Epithelial cell of proximal tubule (primary cell): ENCODE measurements at places on chromosomes 1 and 21.
A peak's percentile ranks its signal among the peaks of the same experiment; 100 is the strongest.

- no peak for DNase-seq
Measured at GRCh38 chr1:109443476-109443875, 17.2 kb upstream of the PSMA5 start.

GRCh38 chr1:230573658-230574057 is 68.6 kb upstream of the COG2 start:
- DNase-seq = no peak

GRCh38 chr1:117061986-117062415 is 1.9 kb downstream of the TTF2 start:
- peak; percentile 18 for DNase-seq

GRCh38 chr1:42924851-42925760 is 33.6 kb downstream of the SLC2A1 start:
- no peak for DNase-seq

DNA sequence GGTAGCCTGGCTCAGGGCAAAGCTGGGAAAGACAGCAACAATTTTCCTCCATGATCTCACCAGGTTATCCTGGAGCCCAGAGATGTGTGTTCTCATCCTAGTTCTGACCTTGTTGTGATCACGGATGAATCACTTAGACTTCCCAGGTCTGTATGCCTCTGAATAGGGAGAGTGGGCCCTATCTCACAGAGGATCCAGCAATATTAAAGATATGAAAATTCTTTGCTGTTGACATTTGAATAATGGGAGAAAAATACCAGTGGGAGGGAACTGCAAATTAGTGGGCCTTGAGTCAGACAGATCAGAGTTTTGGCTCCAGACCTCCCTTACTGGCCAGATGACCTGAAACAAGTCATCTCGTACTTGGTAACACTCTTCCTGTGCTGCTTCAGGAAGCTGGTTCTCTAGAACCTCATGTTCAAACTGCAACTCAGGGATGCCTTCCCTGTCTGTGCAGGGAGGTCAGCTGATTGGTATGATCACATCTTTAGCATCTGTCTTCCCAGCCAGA is 32.8 kb upstream of the RNF19B start:
- no peak for DNase-seq

DNA sequence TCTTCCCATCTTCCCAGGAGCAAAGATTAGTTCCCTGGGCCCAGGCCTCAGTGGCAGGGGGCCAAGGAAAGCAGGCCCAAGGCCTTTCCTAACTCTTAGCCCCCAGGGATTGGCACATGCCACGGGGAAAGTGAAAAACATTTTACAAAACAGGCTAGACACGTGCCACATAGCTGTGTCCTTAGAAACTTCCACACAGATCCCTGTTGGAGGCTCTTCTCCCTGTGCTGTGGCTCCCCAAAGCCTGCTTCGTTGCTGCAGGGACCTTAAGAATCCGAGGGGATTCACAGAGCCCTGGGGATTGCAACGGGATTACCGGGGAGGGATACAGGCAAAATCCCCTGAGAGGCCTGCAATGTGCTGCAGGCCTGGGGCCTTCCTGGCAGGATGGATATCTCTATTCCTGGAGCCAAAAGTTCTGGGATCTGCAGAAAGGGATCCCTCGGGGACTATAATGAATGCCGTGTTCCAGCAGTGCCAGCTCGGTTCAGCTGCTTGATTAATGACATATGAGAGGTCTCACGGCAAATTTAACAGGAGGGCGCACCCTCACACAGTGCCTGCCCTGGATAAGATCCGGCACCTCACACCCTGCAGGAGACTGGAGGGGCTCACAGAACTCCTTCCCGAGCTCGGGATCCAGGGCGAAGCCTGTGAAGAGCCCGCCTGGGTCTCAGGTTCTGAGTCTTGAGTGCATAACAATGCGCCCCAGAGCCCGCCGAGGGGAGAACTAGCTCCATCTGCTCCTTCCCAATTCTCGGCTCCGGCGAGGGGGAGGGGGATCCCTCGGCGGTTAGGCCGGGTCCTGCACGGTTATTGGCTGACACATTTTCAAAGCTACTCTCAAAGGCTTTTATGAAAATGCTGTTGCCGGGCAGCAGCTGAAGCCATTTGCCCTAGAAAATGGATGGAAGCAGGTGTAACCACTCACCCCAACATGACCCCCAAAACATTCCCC is 15.3 kb upstream of the RGS8 start:
- no peak for DNase-seq

DNA sequence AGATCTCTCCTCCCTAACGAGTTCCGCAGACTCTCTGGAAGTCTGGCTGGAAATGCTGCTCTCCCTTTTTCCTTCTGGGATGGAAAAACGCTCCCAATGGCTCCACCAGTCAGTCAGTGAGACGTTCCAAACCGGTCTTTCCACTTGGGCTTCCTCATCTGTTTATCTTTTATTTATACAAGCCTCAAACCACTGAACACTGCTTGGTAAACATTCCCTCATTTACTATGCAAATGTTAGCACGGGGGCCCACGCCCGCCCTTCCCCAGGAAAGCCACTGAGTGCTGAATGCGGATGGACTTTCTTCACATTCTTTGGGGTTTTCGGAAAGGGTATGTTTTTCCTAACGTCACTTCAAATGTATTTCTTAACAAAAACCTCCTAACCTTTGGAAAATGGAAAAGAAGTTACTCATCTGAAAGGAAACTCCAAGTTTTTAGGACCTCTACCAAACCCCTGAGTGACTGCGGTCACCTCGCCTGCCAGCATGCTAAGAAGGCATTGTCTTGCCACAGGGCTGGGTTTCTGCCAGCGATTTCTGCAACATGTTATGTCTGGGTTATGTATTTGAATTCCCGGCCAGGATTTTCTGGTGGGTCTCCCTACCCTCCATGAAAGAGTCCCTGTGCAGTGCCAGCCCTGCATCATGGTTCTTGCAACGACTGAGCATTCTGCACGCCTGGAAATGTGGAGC is 14.0 kb upstream of the UMODL1 start:
- no peak for DNase-seq

GRCh38 chr1:181175356-181175910 is 86.9 kb downstream of the IER5 start:
- DNase-seq = no peak

DNA sequence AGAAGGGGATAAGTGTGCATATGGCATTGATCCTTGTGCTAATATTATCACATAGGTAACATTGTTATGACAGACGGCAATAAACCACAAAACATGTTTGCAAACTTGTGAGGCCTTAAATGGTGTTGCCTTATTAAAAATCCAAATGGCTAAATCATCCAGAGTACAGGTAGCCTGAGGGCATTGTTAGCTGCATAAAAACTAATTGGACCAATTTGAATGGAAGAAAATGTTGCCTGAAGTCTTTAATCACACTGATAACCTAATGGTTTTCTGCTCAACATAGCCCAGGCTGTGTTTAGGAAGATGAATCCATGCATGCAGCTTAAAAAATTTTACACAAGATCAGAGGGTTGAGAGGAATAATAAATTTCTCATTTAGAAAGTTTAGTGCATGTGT is 19.4 kb upstream of the LRRC53 start:
- DNase-seq = no peak

DNA sequence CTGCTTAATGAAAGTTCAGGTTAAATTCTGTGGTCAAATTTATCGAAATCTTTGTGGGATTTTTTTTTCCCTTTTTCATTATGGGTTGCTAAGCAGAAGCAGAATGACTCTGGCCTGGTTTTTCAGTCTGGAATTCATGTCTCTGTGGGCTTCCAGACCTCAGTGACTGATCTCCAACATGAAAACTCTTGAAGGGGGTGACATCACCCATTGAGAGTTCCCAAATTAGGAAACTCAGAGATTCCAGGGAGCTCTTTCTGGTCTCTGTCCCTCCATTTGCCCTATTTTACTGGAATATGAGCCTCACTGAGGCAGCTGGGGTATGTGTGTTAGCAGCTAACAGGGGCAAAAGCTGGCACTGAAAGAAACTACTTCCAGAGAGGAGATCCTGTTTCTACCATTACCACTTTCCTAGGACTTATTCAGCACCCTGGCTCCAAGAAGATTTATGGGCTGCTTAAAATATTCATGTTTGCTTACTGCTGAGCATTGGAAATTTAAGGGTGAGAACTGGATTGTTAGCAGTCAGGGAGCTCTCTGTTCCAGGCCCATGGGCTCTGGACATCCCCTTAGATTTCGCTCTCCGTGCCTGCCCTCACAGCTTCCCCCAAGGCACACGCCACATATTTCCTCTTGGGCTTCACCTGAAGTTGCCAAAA is 203.4 kb upstream of the SPAG17 start:
- DNase-seq = no peak

DNA sequence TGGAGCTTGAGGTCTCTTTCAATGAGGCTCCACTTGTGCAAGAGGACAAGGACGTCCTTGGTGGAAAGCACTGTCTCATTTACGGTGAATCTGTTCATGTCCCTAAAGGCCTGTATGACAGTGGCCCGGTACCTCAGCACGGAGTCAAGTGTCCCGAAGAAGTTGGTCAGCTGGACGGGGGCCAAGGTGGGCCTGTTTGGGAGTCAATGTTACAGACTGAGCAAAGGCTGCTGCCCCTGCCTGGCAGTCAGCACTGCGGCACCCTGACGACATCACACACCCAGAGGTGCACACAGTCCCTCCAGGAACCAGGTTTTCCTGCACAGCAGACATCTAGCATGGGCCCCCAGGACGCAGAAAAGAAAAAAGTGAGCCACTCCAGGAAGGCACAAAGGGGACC is 19.1 kb downstream of the MRAP start:
- DNase-seq = no peak

DNA sequence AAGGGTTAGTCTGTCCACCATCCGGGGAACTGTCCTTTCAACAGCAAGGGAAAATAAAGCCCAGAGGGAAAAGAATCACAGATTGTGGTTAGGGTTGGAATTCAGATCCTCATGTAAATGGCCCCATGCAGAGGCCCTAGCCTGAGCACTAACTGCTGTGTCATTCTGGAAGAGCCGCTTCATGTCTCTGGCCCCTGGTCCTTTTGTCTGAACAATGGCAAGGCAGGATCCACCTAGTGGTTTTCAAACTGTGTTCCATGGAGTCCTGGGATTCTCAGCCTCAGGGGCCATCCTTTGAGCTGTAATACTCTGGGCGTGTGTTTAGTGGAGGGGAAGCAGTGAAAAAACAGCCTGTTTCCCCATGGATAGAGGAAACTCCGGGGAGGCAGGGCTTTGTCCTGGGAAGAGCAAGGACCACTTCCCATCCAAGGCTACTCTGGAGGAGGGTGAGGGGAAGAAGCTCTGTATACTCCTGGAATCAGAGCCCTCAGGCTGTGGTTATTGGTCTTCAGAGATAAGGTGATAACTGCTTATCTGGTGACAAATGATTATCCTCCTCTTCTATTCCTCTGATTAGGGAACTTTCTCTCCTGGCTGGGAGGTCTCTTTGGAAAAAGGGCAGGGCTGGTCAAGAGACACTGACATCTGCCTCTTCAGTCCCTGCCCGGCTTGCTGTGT is 19.2 kb downstream of the PAX7 start:
- no peak for DNase-seq

DNA sequence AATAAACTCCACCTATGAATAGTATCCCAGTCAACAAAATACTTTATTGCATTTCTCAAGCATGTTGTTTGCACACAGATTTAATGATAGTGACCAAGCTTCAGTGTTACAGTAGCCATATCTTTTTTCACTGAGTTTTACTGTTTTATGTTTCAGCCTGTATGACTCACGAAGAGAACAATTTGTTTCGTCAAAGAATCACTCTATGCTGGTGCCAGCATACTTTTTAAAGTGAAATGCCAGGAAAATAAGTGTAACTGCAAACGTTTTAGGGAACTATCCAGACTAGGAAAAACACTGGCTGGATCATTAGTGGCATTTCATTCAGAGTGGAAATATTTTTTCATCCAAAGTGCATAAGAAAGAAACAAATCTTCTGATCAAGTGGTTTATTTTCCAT is 210.8 kb downstream of the COL11A1 start:
- DNase-seq = no peak

- no peak for DNase-seq
Measured at GRCh38 chr1:1084372-1085170, 10.5 kb upstream of the RNF223 start.

DNA sequence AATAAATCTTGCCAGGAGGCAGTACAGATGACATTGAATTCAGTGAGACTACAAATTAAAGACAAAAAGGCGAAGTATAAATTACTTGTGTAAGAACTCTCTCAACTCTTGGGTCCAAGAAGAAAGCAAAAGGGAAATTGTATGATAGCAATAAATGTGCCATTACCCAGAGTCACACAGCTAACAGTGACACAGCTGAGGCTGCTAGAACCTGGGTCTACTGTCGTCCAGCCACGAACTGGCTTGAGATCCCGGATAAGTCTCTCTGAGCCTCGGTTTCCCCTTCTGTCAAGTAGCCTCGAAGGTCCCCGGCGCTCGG is 362 bp upstream of the ROR1 start:
- no peak for DNase-seq

DNA sequence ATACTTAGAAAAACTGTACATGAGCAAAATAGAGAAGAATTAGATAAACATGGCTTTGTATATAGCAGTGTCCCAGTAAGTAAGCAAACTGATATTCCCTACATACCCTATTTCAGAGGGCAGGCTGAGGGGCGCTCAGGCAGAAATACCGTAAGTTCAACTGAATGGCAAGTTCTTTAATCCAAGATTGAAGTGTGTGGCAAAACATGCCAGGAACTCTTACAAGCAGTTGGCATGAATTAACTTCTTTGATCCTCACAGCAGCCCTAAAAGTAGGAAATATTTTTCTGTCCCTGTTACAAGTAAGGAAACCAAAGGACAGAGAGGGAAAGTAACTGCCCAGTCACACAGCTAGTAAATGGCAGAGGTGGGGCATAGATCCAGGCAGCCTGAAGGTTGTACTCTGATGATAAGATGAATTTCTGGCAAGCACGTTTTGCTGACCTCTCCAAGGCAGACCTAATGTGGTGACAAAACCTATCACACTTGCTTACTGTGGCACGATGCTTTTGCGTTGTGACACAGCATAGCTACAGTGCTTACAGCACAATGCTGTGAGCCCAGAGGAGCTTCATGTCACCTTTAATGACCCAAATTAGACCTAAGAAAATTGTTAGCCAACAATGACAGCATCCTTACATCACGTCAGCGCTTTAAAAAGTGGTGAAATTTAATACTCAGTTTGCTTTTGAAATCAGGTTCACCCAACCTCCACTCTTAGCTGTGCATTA is 35.0 kb upstream of the THEM4 start:
- DNase-seq = no peak

- DNase-seq = no peak
Measured at GRCh38 chr21:45331531-45332147, 43.9 kb upstream of the POFUT2 start.

DNA sequence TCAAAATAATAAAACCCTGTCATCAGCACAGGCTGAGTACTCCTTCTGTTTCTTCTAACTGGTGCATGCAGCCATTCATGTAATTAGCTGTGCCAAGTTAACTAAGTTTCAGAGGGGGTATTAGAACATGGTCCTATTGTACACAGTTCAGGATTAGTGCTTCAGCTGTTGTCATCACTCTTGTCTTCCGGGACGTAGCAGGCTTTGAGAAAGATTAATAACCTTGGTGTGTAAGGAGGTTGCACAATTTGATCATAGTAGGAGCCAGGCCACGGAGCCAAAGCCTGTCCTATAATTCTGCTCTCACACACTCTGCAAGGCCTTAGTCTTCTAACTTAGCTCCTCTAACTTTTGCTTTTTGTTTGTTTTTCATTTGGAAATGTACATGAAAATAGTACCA is 44.7 kb downstream of the PTGFRN start:
- no peak for DNase-seq

- DNase-seq = no peak
Measured at GRCh38 chr1:9886092-9886742, 23.9 kb downstream of the CTNNBIP1 start.

- DNase-seq = no peak
Measured at GRCh38 chr1:58596631-58597052, 19.6 kb upstream of the TACSTD2 start.

GRCh38 chr1:200337410-200337809 is 72.4 kb downstream of the ZNF281 start:
- DNase-seq = no peak

GRCh38 chr1:40662864-40663263 is 2.6 kb downstream of the RIMS3 start:
- DNase-seq = no peak
